Stimulated activated CD4-positive, alpha-beta T cell treated with anti-CD3 and anti-CD28 coated beads, Interleukin-2, amount 100 ng/mL, for 48 hours (primary cell): ENCODE measurements at places on chromosomes 7 and 10.

GRCh38 chr10:11479300-11479699 is 132.2 kb downstream of the USP6NL start:
- DNase-seq = no peak

- no peak for DNase-seq
Measured at GRCh38 chr10:114855776-114856543, 34.4 kb downstream of the FHIP2A start.

- DNase-seq = no peak
Measured at GRCh38 chr7:12369756-12370155, 33.9 kb downstream of the VWDE start.

- DNase-seq = no peak
Measured at GRCh38 chr7:40760293-40760964, 625.6 kb downstream of the SUGCT start.

DNA sequence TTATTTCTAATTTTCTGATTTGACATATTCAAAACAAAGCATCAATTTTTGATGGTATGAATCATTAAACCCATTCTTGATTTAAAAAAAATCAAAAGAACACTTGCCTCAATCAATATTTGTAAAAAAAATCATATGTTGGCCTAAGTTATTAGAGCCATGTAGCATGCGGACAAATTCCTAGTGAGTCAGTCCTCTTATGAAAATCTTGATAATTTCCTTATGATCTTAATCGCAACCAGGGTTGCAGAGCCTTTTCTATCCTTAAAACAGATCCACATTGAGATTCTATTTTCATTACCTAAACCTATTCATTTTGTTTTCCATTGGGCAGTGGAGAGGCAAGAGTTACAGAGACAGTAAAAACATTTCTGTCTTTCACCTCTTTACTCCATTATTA is 203.2 kb downstream of the ARL4A start:
- DNase-seq = no peak

DNA sequence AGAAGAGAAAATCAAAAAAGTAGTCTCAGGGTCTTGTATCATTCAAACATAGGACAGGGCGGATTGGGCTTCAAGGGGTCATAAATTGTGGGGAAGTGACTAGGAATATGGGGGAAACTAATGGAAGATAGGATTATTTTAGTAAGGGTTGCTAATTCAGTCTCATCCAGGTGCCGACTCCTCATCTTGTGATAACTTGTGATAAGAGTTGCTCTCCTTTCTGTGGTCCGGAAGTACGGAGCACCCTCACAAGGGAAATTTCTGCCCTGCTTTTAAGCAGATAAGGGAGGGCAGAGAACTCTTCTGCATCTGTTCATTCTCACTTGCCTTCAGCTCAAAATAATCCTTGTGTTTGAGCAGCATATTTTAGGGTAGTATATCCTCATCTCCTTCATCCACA is 436.4 kb upstream of the LRGUK start:
- DNase-seq = no peak

GRCh38 chr7:115363916-115364315 is 442.0 kb downstream of the MDFIC start:
- DNase-seq = no peak

DNA sequence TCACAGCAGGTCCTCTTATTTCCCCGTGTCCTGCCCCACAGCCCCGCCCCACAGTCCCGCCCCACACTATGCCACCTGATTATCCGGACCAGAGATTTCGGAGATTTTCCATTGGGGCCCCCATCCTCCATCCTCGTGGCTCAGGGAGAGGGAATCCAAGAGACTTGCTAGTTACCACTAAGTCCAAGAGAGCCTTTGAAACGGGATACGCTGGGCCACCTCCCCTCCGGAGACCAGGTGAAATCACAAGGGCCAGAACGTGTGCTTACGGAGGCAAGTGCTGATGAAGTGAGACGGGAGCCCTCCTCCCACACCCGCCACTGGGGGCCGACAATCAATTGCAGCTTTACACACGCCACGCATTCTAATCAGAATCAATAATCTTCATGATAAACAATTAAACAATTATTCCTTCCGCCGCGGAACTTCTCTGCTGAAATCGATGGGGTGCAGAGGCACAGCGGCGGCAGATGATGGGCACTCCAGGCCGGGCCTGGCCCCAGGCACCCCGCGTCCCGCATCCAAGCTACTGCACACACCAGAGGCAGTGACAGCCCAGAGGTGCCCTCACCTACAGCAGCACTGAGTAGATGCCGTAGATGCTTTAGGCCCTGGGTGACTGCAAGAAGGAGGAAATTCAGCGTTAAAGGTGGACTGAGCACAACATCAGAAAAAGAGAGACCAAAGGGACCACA is 534.0 kb upstream of the FOXK1 start:
- DNase-seq = no peak

GRCh38 chr10:129717816-129718547 is 246.1 kb downstream of the EBF3 start:
- no peak for DNase-seq

DNA sequence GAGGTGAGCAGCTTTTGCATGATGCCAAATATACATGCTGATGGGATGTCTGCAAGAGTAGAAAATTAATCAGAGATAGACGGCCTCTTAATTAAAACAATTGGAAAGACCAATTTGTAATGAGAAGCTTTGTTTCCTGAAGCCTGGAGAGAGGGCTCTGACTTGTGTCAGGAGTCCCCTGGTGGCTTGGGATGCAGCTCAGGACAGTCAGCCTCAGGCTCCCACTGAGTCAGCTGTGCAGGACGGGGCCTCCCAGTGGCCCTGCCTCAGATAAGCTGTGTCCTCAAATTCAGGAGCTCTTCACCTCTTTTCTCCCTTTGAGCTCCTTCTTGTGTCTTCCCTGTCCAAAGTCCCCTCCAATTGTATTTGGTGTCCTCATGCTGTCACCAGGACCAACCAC is 438.9 kb upstream of the PODXL start:
- DNase-seq = no peak

- DNase-seq = no peak
Measured at GRCh38 chr7:151366166-151366879, 24.7 kb downstream of the NUB1 start.

DNA sequence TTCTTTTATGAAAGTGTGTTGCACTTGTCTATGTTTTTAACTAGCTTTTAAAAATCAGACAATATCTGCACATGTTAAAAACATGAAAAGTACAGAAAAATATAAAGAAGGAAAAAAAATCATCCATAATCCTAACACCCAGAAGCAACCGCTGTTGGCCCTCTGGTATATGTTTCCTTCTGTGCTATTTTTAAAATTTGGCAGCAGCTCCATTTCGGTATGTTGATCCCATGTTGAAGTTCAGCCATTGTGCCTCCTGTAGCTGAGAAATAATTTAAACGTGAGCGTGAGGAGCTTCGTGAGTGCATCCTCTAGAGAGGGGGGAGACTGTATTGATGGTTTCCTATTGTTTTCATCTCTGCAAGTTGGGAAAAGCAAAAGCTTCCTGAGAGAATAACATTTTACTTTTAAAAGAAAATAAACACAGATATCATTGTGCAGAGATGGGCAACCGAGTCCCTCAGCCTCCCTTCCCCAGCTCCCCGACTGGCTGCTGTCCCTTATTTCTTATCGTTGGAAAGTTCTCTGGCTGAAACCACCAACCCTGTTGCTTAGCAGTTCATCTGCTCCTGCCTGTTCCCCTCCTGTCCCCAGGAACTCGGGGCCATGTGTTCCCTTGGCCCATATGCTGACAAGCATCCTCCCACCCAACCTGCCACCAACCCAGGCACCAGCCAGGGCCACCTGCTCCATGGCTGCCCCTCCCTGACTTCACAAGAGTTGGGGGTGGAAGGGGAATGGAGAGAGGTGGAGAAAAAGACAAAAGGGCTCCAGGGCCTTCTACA is 499.1 kb upstream of the PODXL start:
- DNase-seq = no peak

DNA sequence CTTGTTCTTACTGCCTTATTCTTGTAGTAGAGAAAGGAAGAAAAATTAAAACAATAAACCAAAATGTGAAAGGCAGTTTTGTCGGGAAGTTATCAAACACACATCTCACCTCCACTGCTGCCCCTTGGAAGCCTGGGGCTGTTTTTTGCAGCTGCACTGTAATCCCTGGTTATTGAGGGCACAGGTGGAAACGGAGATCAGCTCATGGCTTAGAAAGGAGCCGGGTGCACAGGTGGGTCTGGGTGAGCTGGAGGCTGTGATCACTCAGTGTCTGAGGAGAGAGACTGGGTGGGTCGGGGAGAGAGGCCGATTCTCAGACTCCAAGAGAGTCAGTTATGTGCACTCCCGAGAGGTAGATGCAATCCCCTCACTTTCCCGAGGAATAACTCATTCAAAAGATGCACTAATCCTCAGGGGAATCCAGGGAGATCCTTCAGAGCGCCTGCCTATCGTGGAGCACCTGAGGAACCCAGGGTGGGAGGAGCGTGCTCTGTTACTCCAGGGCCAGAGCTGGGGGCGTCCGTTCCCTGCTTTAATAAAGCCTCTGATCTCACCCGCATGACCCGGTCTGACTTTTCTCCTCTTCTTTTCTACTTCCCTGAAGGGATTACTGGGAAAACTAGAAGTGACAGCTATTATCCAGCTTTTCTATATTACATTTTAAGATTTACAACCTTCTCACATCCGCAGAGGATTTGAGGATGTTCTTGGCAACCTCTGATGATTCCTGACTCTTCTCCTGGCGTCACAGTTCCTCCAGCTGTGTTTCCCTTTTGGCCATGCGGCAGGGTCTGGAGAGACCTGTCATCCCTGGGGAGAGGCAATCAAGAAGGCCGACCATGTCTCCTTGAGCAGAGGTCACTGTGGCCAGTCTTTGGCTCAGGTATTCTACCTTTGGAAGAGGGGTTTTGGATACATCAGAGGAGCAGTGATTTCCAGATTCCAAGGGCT is 82.1 kb downstream of the CAMK1D start:
- no peak for DNase-seq

GRCh38 chr7:20238754-20239324 is 21.7 kb upstream of the MACC1 start:
- no peak for DNase-seq

DNA sequence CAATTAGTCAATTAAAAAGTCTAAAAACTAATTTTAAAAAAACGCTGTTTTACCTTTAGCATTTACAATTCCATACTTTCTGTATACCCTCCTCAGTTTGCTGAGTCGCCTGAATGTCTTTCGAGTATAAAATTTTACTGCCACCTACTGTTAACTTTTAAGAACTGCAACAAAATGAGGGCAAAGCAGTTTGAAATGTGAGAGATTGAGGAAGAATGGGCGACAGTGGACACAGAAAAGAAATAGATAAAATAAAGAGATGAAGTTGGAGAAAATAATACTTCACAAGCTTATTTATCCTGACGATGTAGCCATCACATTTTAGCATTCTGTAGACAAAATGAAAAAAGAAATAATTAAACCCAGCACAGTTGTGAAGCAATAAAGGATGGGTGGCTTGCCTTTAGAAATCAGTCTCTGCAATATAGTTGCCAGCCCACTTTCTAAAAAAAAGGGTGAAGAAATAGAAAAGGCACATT is 110.8 kb upstream of the PTN start:
- no peak for DNase-seq

DNA sequence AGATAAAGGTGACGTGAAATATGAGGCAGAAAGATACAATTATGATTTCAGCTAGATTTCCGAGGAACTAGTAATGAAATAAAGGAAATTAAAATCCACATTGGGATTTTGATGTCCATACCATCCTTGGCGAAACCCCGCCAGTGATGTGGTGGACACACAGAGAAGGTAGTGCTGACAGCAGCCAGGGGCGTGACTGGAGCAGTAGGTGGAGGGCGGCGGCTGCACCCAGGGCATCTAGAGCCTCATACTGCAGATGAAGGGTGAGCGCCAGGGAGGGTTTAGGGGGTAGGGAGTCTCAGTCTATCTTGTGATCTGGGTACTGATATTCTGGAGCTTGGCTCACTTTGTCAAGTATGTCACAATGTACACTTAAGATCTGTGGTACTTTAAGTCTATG is 855.5 kb upstream of the POM121L12 start:
- no peak for DNase-seq
